ENCODE measurements at places on chromosomes 7 and 10.

- DNase-seq: no peak
These were observed 13.4 kb downstream of the CUBN start for GRCh38 chr10:17116193-17116592.

GRCh38 chr7:88689821-88690220 lies 69.7 kb upstream of the ZNF804B start:
- DNase-seq: no peak

- DNase-seq: no peak
These were observed 835 bp upstream of the DGKI start for GRCh38 chr7:137847568-137848050.

- DNase-seq: no peak
These were observed 205.9 kb downstream of the BICC1 start for GRCh38 chr10:58718596-58718995.

- no peak for DNase-seq
These were observed 188.9 kb downstream of the SKIDA1 start for GRCh38 chr10:21336476-21337170.

DNA sequence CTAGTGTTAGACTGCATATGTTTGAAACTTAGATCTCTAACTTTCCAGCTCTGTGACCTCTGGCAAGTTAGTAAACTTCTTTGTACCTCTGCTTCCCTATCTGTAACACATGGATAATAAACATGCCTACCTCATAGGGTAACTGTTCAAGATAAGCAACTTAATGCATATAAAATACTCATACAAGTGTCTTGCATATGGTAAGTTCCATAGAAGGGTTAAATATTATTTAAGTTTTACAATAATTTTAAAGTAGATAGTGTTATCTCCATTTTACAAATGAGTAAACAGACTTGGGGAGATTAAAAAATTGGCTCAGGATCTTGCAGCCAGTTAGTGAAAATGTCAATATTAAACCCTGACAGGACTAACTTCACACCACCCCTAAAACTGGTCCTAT lies 30.1 kb upstream of the CD36 start:
- DNase-seq: no peak

- DNase-seq: no peak
These were observed 936.6 kb downstream of the NRG3 start for GRCh38 chr10:82811621-82812020.

GRCh38 chr10:112260831-112261230 lies 22.4 kb upstream of the TECTB start:
- DNase-seq: no peak

- DNase-seq: no peak
These were observed 255.0 kb downstream of the BMPER start for GRCh38 chr7:34160261-34160752.

DNA sequence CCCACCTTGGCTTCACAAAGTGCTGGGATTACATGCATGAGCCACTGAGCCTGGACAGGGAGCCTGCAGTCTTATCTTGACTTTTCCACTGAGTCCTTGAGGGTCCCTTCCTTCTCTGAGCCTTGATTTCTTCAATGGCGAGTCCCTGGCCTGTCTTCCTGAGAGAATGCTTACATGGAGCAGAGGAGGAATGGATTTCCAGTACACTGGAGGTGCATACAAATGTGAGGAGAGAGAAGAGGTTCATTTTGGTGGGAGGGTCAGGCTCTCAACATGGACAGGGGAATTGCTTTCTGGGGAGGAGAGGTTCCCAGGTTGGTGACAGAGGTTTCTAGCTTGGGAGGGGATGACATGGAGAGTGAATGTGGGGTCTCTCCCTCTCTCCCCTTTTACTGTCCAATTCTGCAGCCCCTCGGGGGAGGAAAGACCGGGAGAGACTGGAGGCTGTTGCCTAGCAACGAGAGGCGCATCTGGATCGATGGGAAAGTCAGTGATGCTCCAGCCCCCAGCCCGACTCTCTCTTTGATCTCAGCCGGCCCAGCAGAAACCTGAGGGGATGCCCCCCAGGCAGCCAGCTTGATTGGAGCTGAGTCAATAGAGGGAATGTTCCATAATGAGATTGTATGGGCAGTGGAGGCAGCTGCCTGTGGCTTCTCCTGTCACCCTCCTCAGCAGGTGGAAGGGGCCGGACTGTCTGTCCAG lies 14.8 kb downstream of the SRRM3 start:
- DNase-seq: no peak

DNA sequence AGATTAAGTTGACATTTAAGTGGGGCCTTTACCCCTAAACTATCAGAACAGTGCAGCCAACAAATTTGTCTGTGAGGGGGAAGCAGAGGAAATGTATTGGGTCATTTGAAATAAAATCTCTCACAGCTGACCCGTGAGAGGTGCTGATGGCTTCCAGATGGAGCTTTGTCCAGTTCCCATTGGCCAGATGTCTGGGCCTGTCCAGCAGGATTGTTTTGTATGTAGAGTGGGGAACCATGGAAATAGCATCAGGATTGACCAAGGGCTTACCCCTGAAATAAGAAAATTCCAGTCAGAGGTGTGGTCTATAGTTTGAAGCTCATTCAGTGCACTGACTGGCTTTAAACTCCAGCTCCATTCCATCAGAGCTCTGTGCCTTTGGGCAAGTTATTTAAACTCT lies 50.6 kb downstream of the INHBA start:
- DNase-seq: no peak

Data from stimulated activated CD8-positive, alpha-beta memory T cell treated with anti-CD3 and anti-CD28 coated beads, Interleukin-2, amount 100 ng/mL, for 1 hour (primary cell).